LoVo (cell line): ENCODE measurements at places on chromosomes 3 and 15.

GRCh38 chr15:42154212-42154941, 2.1 kb downstream of the PLA2G4F start:
- no peak for DNase-seq

GRCh38 chr3:32049916-32050315, 56.5 kb upstream of the GPD1L start:
- DNase-seq = no peak

- no peak for DNase-seq
These were observed 3.9 kb downstream of the GRM2 start for GRCh38 chr3:51710631-51711351.

GRCh38 chr3:186090901-186091300, 18.0 kb downstream of the ETV5 start:
- DNase-seq = no peak

- DNase-seq = no peak
These were observed 181.3 kb upstream of the CTDSPL start for GRCh38 chr3:37680401-37680800.

- no peak for DNase-seq
These were observed 3.4 kb upstream of the TSPAN3 start for GRCh38 chr15:77074350-77074749.
